ENCODE measurements at places on chromosomes 5 and 9. TPM values are rescaled to one million over a fixed set of nuclear protein-coding genes. Genes with fewer than 3 reads are reported as not detected.

The SHB gene
- 10.7 TPM for total RNA-seq

- DNase-seq: no peak
Measured at GRCh38 chr9:105087910-105088898, 156.2 kb upstream of the SLC44A1 start.

DNA sequence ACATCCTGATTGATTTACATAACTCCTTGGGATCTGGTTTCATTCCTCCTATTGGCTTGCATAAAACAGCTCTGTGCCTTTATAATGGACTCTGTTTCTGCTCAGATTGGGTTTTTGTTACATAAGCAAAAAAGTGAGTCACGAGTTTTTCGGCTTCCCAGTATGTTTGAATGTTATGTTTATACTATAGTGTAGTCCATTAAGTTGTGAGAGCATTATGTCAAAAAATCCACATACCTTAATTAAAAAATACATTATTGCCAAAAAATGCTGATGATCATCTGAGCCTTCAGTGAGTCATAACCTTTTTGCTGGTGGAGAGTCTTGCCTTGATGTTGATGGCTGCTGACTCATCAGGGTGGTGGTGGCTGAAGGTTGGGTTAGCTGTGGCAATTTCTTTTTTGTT is 144.6 kb downstream of the CCDC171 start:
- peak; percentile 65 for DNase-seq

- peak; percentile 24 for DNase-seq
Measured at GRCh38 chr9:119284118-119284517, 85.1 kb downstream of the BRINP1 start.

Data from RPMI7951 (cell line).